Left renal pelvis (tissue), 4 donors: ENCODE measurements at places on chromosomes 3 and 15. TPM values are rescaled to one million over a fixed set of nuclear protein-coding genes. Genes with fewer than 3 reads are reported as not detected.

Gene COL8A1
- polyA plus RNA-seq = 61.1 TPM

Gene RHOV
- polyA plus RNA-seq = 1.9 TPM

Gene IGF1R
- polyA plus RNA-seq = 43.2 TPM

DNA sequence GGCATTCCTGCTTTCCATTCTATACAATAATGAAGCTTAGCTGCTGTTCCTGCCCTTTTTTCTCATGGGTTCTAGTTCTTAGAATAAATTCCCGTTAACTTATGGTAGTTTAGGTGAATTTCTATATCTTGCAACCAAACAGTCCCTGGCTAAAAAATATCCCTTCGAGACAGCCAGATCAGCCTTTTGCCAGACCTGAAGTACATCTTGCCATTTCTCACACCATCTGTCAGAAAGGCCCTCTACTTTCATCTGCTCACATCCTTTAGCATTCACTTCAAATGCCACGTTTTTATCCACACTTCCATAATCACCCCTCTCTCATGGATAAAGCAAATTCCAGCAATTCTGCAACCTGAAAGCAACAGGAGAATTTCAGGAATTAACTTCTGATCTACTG is 145.4 kb downstream of the GAP43 start:
- DNase-seq = no peak

DNA sequence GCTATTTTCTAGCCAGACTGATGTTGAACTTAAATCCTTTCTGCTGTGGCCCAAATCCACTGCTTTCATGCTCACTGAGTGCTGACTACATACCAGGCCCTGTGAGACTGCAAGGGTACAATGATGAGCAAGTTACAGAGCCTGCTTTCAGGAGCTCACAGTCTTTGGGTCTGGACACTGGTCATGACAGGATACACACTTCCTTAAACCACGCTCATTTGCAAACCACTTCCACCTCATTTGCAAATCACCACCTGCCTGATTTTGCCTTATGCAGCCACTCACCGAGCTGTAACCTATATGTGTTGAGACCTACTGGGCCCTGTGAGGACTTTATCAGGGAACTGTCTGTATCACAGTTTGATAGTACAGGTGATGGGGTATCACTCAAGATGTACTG is 50.2 kb upstream of the LRRC58 start:
- DNase-seq = no peak

GRCh38 chr3:172918568-172919296 is 168.2 kb downstream of the ECT2 start:
- DNase-seq = no peak

DNA sequence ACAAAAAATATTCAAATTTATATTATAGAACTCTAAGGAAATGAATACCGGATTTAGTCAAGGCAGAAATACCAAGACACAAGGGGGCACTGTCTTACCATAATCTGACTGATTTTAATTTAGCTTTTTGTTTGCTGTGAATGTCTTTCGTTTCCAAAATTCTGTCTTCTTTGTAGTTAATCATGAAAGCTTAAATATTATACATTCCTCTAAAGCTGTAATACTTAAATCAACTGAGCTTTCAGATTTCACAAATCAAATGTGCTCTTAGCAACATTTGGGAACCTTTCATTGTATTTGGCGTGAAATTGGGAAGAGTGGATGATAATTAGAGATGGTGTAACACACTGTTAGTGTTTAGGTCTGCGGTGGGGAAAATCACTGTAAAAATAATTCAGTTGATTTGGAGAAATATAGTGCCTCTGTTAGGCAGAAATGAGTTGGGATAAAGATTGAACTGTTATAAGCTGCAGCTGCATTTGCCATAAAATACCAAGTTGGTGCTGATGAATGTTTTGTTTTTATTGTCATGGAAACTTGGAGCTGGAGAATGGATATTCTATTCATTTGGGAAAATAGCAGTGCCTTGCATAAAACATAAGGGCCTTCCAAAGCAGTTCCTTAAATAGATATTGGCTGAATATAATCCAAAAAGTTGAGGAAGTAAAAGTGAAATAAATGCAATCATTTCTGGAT is 228.2 kb downstream of the TCF12 start:
- DNase-seq = no peak
